ENCODE measurements at places on chromosomes 5 and 9.

DNA sequence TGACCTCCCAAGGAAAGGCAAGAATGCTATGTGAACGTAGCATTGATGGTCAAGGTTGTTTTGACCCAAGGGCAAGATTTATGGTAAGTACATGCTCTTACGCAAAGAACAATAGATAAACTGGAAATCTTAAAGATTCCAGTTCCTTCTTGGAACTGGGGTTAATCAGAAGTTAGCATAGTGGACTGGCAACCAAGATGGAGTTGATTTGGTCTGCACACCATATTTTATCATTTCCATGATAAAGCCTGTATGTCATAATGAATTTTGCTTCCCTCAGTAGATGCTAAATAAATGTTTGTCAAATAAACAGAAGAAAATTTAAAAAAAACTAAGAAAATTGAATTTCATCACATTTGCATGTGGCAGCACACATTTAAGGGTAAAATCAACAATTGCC lies 242.4 kb upstream of the MEF2C start:
- DNase-seq: no peak

- no peak for DNase-seq
These were observed 38.0 kb downstream of the CREBRF start for GRCh38 chr5:173094012-173094661.

- no peak for DNase-seq
These were observed 224.6 kb downstream of the GAS1 start for GRCh38 chr9:86722706-86723075.

DNA sequence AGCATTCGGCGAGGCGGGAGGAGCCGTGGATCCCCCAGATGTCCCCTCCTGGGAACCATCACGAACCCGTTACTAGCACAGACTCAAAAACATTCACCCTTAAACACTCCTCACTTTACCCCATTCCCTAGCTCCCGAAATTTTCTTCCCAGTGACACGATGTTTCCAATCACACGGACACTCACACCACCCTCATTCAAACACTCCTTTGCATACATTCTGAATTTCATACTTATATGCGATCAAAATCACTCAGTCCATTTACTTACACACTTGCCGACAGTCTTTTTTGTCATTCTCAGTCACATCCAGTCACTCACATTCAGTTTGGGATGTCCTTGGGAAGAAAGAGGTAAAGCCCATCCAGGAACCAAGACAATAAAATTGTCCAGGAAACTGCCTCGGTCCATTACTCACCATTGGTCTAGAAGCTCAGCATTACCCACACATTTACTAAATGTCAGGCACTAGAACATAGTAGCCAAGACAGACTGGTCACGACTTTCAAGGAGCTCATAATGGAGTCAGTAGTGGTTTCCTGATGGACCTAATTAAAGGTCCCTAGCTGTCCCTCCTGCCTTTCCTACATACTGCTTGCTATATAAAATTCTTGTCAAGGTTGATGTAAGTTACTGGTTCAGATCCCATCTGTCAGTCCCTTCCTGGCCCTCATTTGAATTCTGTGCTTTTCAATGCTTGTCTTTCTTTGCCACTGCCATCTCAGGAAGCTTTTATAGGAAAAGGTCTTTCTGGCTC lies 574 bp downstream of the SLC35A4 start:
- DNase-seq: no peak

- DNase-seq: no peak
These were observed 603.9 kb downstream of the DMRTA1 start for GRCh38 chr9:23050548-23050947.

GRCh38 chr9:115115924-115116323 lies 2.0 kb downstream of the TNC start:
- DNase-seq: no peak

- DNase-seq: no peak
These were observed 9.7 kb upstream of the SMIM32 start for GRCh38 chr5:136202469-136203205.

DNA sequence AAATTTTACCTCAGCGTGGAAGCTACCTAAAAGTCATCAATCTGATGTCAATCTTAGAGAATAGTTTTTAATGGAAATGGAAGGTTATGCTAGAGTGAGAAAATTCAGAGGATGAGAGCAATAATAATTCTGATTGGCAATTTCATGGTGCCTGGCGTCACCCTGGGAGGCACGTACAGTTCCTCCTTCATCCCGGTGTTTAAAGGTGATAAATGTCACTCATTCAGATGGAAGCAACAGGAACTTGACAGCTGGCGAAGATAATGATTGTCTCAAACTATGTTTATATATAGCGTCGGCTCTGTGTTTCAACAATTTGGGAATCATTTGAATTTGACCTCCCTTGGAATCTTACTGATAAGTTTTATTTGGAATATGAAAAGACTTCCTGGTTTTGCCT lies 108.4 kb downstream of the MED10 start:
- DNase-seq: no peak

GRCh38 chr5:138772986-138773594 lies 19.9 kb downstream of the CTNNA1 start:
- no peak for DNase-seq

GRCh38 chr9:75111019-75111622 lies 22.8 kb downstream of the OSTF1 start:
- no peak for DNase-seq

DNA sequence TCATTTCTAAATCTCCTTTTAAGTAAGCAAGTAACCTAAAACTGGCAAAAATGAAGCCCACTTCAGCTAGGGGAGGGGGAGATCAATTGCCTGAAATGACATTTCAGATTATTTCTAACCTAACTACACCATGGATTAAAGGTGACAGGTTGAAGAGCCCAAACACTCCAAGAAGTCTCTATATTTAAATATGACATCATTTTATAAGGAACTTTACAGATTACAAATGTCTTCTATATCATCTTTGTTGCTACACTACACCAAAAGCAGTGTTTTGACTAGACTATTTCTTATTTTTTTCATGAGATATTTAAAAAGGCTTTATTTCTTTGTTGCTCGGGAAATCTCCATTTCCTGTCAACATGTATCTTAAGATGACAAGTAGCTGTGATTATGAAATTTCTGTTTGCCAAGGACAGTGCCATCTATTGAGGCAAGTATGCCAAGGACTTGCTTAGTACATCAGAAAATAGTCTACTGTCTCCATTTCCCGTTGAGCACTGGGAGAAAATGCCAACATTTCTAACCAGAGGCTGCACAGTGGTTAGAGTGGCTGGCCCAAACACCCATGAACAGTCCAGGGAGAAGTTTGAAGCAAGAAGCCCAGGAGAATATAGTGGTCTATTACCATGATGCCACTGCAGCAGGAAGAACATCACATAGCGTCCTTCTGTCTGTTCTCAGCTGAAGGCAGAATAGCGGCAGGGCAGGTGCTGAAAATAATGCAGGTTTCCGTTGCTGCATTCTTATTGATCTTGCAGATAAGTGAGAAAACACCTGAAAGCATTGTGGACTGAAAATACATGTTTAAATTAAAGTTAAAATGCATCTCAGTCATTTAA lies 93.4 kb upstream of the ITGA2 start:
- no peak for DNase-seq

DNA sequence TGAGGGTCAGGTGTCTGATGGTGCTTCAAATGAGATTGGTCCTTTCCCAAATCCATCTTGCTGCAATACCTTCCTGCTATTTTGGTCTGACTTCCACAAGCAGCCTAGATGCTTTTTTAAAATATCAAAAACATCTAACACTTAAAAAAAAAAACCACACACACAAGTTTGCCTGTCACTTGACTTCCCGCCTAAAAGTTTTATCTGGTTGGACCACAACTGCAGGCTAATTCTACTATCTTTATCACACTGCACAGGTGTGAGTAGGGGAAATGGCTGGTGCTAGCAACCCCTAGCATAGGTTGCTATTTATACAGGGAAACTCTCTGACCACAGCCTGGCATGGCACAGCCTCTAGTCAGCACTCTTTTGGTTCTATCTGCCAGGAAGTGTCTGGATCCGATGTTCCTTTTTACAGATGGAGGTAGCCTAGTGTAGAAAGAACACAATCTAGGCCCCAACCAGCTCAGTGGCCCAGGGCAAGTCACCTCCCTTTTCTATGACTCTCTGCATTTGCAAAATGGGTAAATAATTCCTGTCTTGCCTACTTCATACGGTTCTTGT lies at the start of gene HEMGN:
Gene HEMGN (minus strand): TSS at position 92 of the 564 bp plus-strand sequence. CDS start 36 bp downstream, at position 56.
- no peak for DNase-seq

GRCh38 chr5:110105692-110106091 lies 416.0 kb downstream of the MAN2A1 start:
- no peak for DNase-seq

DNA sequence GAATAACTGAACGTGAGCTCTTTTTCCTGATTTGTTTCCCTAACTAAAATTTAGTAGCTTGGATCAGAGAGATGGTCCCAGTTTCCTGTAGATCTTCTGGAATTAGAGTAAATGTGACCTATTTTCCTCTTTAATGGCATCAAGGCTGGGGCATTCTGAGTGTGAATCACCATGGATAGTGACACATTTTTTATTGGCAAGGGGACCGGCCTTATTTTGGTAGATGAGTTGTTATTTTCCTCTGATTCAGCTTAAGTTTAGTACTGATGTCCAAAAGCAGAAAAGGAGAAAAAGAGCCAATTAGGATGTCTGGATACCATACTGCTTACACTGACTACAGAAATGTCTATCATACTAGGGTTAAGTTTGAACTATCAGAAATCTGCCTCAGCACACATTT lies 68.1 kb downstream of the RNF38 start:
- DNase-seq: no peak

GRCh38 chr5:89706731-89707130 lies 702.8 kb downstream of the CETN3 start:
- DNase-seq: no peak

DNA sequence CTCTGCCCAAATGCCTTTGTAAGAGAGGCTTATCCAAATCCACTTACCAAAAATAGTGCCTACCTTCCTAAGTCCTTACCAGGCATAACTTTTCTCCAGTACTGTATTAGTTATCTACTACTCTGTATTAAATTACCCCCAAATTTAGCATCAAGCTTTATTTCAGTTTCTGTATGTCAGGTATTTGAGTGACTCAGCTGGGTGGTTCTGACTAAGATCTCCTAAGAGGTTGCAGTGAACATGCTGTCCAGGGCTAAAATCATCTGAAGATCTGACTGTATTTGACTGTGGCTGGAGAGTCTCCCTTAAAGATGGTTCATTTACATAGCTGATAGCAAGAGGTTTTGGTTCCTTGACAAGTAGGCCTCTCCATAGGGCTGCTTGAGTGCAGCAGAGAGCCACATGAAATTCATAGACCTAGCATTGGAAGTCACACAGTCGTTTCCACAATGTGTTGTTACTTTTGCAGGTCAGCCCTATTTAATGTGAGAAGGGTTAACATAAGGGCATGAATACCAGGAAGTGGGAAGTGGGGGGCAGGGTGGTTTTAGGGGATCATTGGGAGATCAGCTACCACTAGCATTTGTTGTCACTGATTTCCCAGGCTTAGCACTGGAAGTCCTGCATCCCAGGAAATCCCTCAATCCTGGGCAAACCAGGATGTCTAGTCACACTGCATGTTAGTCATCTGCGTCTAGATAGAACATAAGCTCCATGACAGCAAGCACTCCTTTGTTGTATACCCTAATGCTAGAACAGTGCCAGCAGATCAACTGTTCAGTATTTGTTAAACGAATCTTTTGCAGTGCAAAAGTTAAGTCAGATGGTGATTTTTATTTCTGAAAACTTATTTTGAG lies 2.0 kb upstream of the ZNF622 start:
- no peak for DNase-seq

DNA sequence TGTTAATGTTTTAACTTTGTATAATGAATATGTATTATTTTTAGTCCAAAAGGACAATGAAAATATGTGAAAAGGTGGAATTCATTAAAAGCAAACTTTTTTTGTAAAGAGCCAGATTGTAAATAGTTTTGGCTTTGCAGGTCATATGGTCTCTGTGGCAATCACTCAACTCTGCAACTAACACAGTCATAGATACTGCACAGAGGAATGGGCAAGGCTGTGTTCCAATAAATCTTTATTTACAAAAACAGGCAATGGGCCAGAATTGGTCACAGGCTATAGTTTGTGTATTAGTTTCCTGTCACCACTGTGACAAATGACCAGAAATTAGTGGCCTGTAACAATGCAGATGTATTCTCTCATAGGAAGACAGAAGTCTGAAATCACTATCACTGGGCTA lies 125.4 kb upstream of the PTCH1 start:
- DNase-seq: no peak

GRCh38 chr5:36606428-36607113 lies at the start of gene SLC1A3:
SLC1A3 (plus strand) TSS chr5:36606606; CDS start chr5:36608424, 1,818 bp downstream.
- peak; percentile 83 for DNase-seq

- DNase-seq: no peak
These were observed 26.0 kb downstream of the ACTBL2 start for GRCh38 chr5:57456531-57457135.

DNA sequence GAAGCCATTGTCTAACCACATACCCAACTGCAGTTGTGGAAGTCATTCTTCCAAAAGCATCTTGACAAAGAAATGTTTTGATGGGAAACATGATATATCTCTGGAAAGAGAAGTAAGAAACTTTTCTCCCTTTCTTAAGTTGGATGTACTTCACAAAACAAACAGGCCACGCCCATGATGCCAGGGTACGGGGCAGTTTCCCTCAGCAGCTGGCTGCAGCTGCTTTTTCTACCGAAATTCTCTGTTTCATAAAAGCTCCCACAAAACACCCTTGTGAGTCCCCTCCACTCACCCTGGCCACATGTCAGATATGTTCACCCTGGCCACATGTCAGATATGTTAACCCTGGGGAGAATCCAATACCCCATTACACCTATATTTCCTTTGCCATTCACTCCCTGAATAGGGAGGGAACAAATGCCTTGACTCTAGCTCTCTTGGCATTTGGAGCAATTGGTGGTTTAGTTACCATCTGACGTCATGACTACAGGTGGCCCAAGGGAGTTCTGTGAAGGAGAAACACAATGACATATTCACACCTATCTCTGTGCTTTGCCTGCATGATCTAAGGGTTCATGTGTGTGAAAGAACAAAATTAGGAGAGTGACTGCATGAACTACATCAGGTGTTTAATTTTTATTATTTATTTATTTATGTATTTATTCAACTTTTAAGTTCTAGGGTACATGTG lies 103.0 kb downstream of the AOPEP start:
- DNase-seq: no peak

DNA sequence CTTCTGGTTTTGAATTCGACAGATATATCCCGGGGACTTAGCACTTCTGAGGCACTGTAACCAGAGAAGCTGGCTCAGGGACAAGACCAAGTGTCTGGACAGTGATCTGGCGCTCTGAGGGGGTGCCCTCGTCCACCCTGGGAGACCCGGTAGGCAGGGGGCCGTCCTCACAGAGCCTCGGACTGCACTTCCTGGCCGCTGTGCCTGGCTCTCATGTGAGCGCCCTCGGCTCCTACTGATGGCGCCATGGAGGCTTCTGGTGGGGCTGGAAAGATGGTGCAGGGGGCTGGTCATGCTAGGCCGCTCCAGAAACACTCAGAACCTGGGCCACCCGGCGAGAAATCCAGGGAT lies 18.8 kb upstream of the SLC6A3 start:
- DNase-seq: no peak

- DNase-seq: no peak
These were observed 382.7 kb upstream of the MEF2C start for GRCh38 chr5:89265511-89266179.

- DNase-seq: no peak
These were observed 9.6 kb downstream of the EPB41L4B start for GRCh38 chr9:109311286-109311685.

Data from Caco-2 (cell line).